NCI-H226 (cell line): ENCODE measurements at places on chromosomes 3 and 15.

- DNase-seq: no peak
Observed at GRCh38 chr3:34957677-34958076, 681.6 kb upstream of the ARPP21 start.

DNA sequence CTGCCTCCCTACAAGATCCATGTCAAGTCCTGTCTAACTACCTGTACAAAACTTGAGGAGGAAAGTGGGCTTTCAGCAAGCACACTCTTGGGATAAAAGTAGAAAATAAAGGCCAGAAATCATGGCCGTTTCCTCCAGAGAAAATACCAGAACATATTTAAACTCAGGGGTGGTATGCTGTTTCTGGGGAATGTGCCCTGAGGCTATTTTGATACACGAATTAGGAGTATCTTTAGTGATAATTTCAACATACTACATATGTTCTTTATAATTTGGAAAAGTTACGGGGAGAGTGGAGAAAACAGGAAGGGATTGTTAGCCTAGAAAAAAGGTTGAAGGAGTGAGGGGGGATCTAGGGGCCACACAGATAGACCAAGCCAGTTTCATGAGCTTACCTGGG is 18.7 kb upstream of the PDCD6IP start:
- DNase-seq: no peak

DNA sequence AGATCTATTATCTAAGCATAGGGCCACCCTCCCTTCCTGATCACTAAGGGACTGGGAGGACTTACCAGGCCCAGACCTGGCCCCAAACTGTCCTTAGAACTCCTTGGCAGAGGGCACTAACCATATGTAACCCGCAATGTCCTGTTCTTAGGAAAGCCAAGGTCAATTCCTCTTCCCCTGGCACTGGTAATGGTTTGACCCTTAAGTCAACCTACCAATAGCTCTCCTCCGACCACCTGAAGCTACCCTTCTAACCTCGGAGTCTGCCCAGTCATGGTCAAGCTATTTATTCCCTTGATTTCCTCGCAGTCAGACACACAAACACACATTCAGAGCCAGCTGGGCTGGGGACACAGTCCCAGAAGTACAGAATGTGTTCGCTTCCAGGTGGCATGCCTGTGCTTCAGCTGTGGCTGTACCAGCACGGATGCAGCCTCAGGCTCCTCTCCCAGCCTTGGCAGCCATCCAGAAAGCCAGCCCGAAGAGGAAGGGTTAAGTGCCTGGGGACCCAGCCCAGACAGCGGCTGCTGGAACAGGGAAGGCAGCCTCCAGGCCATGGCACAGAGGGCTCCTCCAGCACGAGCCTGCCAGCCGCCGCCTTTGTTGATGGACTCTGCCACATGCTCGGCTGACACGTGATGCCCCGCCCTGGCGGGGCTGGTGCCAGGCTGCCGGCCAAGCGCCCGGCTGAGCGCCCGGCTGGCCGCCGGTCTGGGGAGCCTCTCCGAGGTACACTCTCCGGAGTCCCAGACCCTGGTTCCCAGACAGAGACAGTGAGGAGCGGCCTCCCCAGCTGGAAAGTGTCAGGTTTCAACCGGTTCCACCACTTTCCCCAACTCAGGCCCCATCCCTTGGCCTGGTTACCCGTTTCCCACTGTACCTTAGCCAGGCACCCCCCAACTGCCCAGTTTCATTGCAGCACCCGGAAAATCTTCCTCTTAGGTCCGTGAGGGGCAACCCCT is 5.5 kb downstream of the BMF start:
- DNase-seq: no peak

- no peak for DNase-seq
Observed at GRCh38 chr15:80974914-80975313, 14.7 kb downstream of the MESD start.

- DNase-seq: no peak
Observed at GRCh38 chr3:179672918-179673317, 20.1 kb downstream of the USP13 start.

DNA sequence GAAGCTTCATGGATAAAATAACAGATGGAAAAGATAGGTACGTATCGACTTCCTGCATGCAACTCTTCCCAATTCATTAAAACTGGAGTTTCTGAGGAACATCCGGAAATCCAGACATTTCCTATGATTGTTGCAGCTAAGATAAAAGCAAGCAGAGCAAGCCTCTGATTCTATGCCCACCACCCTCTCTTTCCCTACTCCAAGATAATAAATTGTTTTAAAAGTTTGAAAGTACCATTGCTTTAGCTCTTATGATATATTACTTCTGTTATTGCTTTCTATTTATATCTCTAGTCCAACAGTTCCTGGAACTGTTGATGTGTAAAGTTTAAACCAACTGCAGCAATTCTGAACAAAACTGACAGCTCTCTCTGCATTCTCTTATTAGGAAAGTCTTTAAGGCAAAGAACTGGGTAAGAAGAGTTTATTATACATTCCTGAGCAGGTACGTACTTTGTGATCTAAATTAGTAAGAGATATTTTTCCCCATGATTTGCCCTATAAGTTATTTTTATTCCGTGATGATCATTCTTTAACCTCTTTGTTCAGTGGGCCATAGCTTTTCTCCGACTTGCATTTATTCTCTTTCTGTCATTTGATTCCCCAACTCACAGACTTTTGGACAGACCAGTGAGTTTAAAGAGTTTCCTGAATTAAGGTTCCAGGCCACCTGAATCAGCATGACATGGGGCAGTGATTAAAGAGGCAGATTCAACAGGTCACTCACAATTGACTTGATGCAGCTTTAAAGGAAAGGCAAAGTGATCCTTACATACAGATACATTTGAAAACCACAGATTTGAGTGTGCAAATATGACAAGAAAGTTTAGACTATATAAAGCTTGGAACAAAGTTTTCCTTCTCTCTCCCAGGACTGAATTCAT is 94.2 kb upstream of the THRB start:
- DNase-seq: no peak

GRCh38 chr3:195914648-195915473 is 6.5 kb upstream of the TNK2 start:
- peak; percentile 98 for DNase-seq

DNA sequence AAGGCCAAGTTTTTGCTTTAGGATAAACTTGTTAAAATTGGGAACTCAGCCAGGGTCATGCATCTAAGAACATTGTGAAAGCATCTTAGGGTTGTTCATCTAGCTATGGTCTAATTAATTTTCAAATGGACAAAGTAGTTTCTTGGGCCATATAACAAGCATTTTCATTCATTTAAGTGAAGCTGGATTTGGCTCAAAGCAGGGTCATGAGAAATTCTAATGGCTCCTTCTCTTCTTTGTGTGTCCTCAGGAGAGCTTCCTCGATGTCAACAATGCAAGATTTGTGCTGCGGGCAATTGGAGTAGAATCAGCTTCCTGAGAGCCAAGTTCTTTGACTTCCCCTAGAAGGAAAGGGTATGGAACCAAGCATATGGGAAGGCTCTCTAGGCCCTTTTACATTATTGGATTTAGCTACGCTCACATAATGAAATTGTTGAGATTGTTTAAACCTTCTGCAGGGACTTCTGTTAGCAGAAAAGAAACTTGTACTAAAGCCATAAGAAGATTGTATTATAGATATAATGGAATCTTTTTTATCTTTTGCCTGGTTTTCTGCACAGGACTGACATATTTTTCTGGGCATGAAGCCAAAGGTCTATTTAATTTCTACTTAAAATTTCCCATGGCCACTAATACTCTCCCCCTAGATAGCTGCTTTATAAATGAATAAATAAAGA is 1.8 kb upstream of the SAMMSON start:
- DNase-seq: no peak

- DNase-seq: no peak
Observed at GRCh38 chr3:195263925-195264600, 6.9 kb downstream of the XXYLT1 start.

DNA sequence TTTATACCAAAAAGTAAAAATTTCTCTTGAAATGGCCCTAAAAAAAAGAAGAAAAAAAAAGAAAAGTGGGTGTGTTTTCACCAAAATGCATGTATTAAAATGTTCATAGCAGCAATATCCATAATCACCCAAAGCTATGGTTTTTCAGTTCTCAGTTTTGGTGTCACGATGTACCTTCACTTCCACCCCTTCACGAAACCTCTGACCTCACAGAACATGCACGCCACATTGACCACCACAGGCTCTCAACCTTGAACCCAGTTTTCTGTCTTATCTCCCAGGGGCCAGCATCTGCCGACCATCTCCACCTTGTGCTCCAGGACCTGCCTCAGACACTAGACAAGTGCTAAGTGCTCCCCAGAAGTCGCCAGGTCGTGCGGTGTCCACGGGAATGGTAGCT is 30.4 kb downstream of the COLQ start:
- no peak for DNase-seq

- no peak for DNase-seq
Observed at GRCh38 chr15:93174836-93175235, 85.8 kb upstream of the RGMA start.

DNA sequence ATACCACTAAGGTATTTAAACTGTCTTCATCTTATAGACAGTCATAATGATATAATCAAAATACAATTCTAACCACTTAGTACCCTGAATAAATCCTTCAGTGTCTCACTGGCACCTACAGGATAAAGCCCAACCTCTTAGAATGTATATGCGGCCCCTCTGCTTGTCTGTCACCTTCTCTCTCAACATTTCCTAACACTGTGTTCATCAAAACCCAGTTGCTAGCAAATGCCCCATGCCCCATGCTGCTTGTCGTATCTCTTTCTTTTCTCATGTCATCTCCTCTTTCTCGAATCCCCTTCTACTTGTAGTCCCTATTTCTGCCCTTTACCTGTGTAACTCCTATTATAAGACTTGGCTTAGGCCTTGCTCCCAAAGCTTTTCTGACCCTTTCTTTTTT is 24.6 kb upstream of the PLSCR4 start:
- DNase-seq: no peak

- DNase-seq: peak; percentile 88
Observed at GRCh38 chr3:142850395-142851023, 38.4 kb downstream of the PCOLCE2 start.

- DNase-seq: no peak
Observed at GRCh38 chr3:123637131-123637530, 52.3 kb upstream of the HACD2 start.

DNA sequence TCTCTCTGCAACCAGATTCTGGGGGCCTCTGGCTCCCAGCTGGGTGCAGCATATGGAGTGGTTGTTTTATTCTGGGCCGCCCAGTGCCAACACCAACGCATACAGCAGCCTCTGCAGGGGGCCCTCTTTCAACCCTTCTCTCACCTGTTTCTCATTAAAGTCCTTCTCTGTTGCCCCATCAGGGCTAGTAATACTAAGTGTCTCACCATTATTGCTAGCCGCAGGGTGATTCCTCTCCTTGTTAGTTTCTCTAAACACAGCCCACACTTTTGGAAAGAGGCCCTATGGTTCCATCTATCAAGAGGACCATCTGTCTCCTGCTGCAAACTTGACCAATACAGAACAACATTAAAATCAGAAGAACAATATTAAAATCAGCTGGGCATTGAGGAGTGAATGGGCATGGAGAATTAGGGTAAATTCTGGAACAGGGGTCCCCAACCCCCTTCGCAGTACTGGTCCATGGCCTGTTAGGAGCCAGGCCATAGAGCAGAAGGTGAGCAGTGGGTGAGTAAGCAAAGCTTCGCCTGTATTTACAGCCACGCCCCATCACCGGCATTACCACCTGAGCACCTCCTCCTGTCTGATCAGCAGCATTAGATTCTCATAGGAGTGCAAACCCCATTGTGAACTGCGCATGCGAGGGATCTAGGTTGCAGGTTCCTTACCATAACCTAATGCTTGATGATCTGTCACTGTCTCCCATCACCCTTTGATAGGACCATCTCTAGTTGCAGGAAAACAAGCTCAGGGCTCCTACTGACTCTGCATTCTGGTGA is 36.5 kb downstream of the ALS2CL start:
- DNase-seq: no peak

GRCh38 chr3:52697632-52697965 is 8.0 kb downstream of the GLT8D1 start:
- no peak for DNase-seq

DNA sequence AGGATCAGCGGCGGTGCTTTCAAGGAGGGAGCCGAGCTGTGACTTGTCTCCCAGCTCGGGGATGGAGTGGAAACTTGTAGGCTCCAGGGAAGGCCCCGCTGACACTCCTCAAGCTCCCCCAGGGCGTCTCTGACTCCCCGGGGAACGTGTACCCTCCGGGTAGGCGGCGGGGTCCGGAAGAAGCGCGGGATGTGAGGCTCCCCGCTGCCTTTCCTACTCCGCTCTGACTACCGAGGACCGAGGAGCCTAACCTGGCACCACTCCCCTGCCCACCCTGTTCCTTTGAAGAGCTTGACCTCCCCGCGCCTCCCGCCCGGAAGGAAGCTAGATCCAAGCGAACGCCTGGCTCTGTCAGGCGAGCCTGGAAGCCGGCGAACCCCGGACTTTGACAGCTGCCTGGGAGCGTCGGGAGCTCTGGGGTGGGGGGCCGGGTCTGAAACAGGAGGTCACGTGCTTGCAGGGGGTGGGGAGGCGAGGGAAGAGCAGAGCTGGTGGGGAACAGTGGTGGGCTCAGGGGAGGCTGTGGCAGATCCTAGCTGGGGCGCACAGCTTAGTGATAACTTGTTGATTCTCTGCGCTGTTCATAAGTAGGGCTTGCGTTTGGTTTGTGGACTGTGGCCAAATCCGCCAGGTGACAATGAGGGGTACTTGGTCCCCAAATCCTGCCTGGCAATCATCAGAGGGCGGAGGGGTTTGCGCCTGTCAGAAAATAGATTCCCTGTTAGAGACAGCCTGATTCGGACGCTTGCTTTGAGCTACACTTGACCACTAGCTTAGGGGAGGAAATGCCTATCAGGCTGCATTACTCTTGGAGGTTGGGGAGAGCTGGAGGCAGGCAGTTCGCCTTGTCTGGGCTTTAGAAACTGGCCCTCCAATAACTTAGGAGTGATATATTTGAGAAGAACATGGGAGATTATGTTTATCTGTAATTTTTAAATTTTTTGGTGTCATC is 1.2 kb downstream of the CLSTN2 start:
- no peak for DNase-seq

- no peak for DNase-seq
Observed at GRCh38 chr3:113295463-113295862, 84.1 kb downstream of the BOC start.

DNA sequence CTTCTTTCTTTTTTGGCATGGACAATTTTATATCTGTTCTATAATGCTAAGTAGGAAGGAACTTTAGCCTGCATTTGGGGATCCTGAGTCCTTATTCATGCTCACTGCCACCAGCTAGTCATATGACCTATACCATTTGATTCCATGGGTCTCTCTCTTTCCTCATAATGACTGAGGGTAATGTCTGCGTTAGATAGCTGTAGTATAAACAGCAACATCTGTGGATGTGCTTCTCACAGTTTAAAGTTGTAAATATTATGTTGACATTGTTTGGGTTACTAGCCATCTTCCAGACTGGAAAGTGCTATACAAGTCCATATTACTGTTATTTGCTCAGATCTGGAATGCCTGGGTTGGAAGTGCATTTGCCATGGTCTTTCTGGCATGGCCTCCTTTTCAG is 274.9 kb upstream of the SEMA6D start:
- no peak for DNase-seq
